Dermis microvascular lymphatic vessel endothelial cell (primary cell): ENCODE measurements at places on chromosomes 3 and 15.

GRCh38 chr15:97473627-97474026 is 486.9 kb upstream of the ARRDC4 start:
- DNase-seq = no peak

- no peak for DNase-seq
Measured at GRCh38 chr3:57890874-57891273, 117.3 kb upstream of the FLNB start.

DNA sequence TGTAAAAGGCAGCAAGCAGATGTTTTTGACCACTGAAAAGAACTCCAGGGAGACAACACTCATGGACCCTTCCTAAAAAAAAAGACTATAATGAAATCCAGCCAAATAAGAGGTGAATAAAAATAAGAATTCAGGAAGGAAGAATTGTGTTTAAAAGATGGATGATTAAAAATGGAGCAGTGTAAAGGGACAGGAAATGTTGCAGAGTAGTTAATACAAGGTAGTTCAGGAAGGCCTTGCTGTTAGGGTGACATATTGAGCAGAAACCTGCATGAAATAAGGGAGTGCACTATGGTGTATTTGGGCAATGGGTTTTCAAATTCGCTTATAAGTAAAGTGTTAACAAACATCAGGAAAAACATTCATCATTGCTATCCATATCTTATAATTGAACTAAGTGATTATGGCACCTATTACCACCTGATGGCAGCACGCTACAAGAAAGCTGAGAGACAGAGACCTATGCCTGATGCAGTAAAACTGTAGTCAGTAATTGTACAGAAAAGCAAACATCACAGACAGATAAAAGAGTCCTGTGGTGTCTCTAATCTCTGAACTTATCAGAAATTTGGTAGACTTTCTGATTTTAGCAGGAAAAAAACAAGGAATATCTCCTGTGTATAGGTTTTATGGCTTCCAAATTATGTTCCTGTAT is 5.8 kb upstream of the DBR1 start:
- peak; percentile 64 for DNase-seq

DNA sequence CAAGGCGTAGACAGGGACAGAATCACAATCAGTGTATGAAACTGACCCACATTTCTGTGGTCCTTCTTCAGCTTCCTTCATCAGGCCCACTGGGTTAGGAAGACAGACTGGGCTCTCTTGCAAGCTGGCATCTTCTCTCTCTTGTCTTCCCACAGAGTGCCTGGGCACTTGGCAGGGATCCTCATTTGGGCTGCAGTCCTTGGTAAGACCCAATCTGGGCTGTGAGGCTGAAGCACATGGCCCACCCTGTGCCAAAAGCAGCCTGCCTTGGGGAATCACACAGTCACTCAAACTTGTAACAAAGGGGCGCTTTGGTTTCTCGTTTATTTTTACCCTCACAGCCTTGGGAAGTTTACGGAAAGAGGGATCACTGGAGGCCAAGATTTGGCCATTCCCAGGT is 8.2 kb upstream of the EPHB3 start:
- no peak for DNase-seq
